ENCODE measurements at places on chromosomes 7 and 10.

DNA sequence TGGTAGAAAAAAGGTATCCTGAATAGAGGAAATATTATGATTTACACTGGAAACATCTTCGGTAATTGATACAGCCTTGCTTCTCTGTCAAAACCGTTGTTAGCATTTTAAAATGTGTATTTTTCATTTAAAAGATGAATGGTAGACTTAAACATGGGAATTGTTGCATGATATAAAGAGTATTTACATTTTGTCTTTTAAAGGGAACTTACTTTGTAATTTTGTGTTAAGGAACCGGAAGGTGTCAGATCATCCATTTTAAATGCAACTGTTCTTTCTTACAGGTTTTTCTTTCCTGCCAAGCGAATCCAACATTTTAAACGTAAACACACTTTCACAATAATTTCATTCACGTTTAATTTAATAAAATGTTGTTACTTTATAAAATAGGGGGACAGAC is 1.8 kb upstream of the IGF2BP3 start:
- DNase-seq: no peak

GRCh38 chr10:130339911-130340310 is 203.7 kb downstream of the GLRX3 start:
- no peak for DNase-seq

DNA sequence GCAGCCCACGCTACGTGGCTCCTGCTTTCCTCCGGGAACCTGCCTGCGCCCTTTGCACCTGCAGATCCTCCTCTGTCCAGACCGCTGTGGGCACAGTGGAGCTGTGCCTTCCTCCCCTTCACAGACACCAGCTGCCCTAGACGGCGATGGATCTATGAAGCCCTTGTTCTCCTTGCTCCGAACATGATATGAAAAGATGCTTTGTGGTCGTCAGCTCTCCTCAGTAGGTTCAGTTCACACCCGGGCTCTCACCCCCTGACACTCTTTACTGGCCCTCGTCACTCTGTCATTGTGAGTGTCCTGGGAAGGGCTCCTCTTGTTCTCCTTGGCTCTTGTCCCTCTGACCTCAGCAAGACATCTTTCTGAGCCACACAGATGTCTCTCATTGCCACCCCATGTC is 4.2 kb downstream of the ZNF488 start:
- DNase-seq: no peak

DNA sequence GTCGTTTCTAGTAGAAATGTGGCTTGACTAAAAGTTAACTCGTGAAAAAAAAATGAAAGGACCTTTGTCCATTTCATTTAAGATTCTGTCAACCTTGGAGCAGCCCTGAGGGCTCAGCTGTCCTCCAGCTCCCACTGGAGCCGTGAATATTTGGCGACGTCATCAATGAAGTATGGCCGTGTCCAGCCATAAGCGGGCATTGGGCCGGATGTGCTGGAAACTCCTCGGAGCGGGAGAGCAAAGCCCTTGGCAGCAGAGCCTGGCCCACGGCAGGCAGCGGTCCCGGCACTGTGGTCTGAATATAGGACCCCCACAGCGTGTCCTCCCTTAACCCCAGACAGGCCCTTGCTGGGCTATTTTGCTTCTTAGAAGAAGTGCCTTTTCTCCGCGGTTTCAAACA is 50.0 kb downstream of the JAKMIP3 start:
- no peak for DNase-seq
